ENCODE measurements at places on chromosomes 16 and 17. TPM values are rescaled to one million over a fixed set of nuclear protein-coding genes. Genes with fewer than 3 reads are reported as not detected.
A peak's percentile ranks its signal among the peaks of the same experiment; 100 is the strongest.

DNA sequence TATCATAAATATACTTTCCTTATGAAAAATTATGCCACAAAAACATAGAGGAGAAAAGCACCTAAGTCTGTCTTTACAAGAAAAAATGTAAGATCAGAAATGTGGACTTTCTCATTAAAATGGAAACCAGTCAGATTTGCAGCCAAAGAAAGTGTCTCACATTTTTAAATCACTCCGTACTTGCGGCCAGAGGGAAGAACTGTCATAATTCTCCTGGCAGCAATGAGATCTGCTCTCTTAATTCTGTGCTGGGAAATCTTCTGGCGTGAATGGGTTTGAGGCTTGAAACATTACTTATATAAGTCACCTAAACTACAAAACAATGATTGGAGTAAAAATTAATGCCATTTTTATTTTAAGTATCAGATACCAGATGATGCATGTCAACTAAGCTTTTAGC is 10.7 kb downstream of the C16orf95 start:
- DNase-seq: no peak

GRCh38 chr16:66786551-66786950 is 14.8 kb downstream of the TERB1 start:
- DNase-seq: no peak

- no peak for DNase-seq
Measured at GRCh38 chr16:55660828-55661227, 5.0 kb downstream of the SLC6A2 start.

DNA sequence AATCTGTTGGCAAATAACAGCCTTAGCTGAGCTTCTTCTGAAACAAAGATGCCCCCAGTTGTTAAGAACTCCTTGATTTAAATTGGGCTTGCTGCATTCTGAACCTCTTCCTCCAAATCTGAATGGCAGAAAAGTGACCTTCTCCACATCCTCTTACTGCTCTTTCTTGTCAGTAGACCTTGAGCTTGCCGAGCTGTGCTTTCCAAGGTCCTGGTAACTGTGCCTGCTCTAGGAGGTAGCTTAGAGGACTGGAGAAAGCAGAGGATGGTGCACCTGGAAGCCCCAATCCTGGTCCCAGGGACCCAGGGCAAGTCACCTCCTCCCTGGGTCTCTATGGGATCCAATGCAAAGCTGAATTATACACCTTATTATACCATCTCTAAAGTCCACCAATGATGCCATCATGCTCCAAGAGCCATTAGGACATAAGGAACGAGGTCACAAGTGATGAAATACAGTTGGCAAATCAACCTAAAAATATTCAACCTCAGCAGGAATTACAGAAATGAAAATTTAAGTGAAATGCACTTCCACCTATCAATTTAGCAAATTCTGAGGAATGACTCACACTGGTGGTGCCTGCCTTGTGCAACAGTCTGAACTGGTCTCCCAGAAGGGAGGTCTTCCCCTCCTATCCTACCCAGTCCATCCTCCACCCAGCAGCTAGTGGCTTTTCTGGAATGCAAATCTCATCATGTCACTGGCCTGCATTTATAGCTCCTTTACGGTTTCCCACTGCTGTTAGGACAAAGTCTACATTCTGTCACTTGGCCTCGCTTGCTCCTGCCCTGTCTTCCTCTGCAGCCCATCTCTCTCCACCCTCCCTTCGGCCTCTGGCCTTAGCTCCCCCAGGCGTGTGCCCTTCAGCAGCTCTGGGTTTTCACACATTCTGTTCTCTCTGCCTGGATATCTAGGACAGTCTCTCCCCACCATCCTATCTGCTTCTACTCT is 36.6 kb downstream of the TOM1L2 start:
- DNase-seq: no peak

- peak; percentile 5 for DNase-seq
Measured at GRCh38 chr17:20774472-20775135, 195.1 kb downstream of the CDRT15L2 start.

DNA sequence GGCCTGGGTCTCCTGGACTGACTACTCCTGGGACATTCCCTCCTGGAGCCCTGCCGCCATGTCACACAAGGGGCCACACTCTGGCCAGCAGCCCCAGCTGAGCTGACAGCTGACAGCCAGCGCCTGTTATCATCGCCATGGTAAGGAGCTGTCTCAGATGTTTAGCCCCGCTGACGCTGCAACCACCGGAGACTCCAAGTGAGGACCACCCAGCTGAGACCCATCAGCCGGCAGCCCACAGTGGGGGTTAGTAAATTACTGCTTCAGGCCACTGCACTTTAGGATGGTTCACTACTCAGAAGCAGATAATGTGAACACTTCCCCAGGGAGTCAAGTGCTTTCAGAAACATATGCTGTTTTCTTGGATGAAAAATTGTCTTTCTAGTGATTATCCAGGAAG is 14.6 kb upstream of the SPHK1 start:
- DNase-seq: no peak

GRCh38 chr17:73742948-73743381 is 98.7 kb upstream of the SDK2 start:
- DNase-seq: no peak

GRCh38 chr17:19707728-19708221 is 8.6 kb downstream of the SLC47A2 start:
- peak; percentile 42 for DNase-seq

- no peak for DNase-seq
Measured at GRCh38 chr17:32604966-32605365, 118.2 kb downstream of the CDK5R1 start.

- DNase-seq: no peak
Measured at GRCh38 chr16:69660166-69660565, 66.2 kb downstream of the NQO1 start.

Gene TMEM114
- total RNA-seq: not detected

Gene SLC16A13
- 15.8 TPM for total RNA-seq

Gene FN3KRP
- 34.5 TPM for total RNA-seq

Gene CA5A
- not detected for total RNA-seq

Gene SPECC1
- total RNA-seq: 47.8 TPM

All from endodermal cell (in vitro differentiated cells).